Spinal cord (tissue), 10 donors: ENCODE measurements at places on chromosomes 13 and 19. TPM values are rescaled to one million over a fixed set of nuclear protein-coding genes. Genes with fewer than 3 reads are reported as not detected.
A peak's percentile ranks its signal among the peaks of the same experiment; 100 is the strongest.

EFNB2 gene
- polyA plus RNA-seq = 52.3 TPM

DNA sequence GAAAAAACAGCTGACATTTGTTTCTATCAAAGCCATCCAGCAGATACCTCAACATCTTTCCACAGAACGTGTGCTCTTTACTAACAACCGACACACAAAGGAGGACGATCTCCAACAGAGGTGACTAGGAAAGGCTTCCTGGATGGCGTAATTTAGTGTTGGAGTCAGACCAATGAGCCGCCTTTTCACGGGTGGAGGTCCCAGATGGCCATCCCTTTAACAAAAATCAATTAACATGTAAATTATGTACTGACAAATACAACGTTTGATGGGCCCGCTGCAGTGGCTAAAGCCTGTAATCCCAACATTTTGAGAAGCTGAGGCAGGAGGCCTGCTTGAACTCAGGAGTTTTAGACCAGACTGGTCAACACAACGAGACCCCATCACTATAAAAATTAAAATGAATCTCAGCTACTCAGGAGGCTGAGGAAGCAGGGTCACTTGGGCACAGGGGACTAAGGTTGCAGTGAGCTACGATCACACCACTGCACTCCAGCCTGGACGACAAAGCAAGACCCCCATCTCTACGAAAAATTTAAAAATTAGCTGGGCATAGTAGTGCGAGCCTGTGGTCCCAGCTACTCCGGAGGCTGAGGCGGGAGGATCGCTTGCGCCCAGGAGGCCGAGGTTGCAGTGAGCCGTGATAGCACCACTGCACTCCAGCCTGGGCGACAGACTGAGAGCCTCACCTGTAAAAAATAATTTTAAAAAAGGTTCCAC lies 1.2 kb upstream of the DPY19L3 start:
- DNase-seq = peak; percentile 69

GRCh38 chr13:59360916-59361315 lies 802.8 kb downstream of the DIAPH3 start:
- no peak for DNase-seq

DNA sequence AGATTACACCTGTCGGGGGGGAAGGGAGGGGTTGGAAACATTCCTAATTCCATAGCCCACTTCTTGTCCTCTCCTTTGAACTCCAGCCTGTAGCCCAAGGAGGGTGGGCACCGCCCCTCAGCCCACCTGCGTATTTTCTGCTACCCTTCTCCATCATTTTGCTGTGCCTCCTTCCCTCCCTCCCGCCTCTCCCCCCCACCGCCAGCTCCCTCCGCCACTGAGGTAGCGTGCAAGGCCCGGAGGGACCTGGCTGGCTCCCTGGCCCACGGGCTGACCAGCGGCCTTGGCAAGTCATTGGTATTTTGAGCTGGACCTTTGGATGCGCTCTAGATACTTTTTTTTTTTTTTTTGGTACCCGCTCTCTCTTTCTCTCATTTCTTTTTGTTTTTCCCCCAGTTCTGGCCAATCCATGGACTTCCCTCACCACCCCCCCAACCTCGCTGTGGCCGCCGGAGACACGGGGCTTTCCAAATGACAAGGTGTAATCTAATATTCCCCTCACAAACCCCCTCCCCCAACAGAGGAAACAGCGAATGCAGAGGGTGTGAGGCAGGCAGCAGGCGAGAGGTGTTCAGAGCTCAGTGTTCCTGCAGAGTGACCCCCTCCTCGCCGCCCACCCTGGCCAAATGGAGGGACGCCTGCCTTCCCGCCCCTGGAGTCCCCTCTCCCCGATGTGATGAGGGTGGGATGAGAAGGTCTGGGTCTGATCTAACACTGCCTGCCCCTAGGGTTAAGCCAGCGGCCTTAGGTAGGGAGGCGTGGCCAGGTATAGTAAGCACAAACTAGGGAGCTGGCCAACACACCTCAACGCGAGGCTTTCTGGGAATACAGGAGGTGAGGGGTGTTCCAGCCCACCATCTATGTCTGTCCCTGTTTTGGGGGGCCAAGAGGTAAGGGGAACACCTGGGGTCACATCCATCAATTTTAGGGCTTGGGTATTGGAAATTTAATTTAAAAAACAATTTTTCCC lies 89.2 kb downstream of the PTPRS start:
- DNase-seq = no peak

DNA sequence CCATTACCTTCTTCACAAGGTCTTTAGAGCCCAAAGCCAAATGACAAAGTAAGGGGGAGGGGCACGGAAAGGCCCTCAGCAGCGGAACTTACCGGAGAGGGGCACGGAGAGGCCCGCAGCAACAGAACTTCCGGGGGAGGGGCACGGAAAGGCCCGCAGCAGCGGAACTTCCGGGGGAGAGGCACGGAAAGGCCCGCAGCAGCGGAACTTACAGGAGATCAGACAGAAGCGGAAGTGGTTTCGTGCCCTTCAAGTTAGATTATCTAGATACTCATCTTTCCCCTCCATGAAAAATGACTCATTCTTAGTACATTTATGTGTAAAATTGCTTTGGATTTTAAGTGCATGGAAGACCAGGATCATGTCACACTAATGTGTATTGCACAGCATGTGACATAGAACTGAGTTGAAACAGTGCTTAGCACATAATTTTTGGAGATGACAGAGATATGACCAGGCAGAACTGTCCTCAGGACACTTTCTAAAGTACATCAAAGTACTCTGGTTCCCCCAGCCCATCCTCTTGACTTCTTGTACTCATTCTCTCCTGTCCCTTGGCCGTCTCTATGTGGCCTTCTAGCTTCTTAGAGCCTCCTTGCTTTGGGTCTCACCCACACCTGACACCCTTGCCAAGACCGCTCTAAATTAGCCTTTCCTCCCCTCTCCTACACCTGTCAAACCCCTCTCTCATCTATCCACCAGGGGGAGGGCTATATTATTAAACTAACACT lies 25.7 kb upstream of the TPTE2 start:
- DNase-seq = no peak

ZNF628 gene
- polyA plus RNA-seq = 6.6 TPM

DNA sequence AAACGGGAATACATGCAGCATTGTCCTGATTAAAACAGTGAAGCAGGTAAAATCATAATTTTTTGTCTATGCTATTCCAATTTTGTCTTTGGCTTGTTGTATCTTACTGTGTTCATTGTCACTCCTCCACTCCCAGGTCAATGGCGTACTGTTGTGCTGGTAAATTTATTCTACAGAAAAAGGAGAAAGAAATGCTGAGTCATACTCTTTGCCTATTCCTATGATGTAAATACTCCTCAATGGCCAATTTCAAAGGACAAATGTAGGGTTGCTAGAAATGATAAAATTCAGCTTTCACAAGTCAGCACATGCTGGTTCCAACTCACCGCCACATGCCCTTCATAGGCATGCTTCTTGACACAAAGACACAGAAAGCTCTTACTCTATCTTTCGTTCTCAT lies 694.4 kb upstream of the PCDH20 start:
- no peak for DNase-seq

LILRA1 gene
- 0.72 TPM for polyA plus RNA-seq

GRCh38 chr13:39527961-39528660 lies 74.9 kb downstream of the LHFPL6 start:
- no peak for DNase-seq

- DNase-seq = no peak
Measured at GRCh38 chr13:96862093-96862492, 132.2 kb downstream of the OXGR1 start.

DNA sequence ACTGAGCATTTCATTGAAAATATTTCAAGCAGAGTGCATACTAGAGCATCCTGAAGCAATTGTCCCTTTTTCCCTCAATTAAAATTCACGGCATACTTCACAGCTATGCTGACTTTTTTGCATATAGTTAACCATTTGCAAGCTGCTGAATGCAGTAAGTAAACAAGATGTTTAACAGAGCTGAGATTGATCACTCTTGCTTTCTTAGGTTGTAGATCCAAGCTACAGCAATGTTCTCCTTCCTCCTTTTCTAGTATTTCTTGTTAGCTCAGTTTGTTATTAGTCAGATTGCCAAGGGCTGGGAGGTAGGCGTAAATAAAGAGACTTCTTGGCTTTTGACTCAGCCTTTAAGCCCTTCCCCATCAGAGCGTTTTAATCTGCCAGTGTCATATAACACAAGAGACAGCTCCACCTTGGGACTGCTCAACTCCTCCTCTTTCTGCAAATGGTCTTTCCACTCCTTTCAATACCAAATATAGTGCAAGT lies at the start of gene SLITRK6:
Gene SLITRK6, minus strand, starts transcription at position 323 of the 486 bp plus-strand sequence. CDS start 2,911 bp downstream, outside the sequence.
- DNase-seq = peak; percentile 6

GRCh38 chr13:69264362-69265334 lies 843.0 kb upstream of the ATXN8OS start:
- DNase-seq = no peak

GRK1 gene
- polyA plus RNA-seq = 0.36 TPM

GRCh38 chr19:1387684-1388636 lies 4.3 kb downstream of the NDUFS7 start:
- no peak for DNase-seq

GRCh38 chr13:76687467-76687866 lies 198.7 kb downstream of the KCTD12 start:
- DNase-seq = no peak

DNA sequence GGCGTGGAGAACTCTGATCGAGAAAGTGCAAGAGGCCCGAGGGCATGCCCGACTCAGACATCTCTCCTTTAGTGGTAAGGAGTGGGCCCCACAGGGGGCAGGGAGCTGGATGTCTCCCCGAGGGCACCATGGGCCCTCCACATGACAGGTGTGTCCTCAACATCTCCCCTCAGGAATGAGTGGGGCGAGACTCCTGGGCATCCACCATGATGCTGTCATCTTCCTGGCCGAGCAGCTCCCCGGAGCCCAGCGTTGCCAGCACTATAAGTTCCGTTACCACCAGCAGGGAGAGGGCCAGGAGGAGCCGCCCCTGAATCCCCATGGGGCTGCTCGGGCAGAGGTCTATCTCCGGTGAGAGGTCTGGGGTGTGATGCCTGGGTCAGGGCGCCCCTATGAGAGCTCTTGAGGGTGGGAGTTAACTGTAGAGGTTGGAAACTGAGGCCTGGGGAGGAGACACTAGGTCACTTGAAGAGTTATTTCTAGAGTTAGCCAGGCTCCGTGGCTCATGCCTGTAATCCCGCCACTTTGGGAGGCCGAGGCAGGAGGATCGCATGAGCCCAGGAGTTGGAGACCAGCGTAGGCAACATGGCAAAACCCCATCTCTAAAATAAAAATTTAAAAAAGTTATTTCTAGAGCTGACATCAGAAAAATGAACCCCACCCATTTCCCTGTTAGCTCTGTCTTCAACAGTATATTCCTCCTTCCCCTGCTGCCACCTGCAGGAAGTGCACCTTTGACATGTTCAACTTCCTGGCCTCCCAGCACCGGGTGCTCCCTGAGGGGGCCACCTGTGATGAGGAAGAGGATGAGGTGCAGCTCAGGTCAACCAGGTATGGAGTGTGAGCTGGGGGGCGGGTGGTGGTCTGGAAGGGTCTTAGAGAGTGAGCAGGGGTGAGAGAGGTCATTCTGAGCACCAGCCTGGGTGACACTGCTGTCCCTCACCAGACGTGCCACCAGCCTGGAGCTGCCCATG lies 5.1 kb downstream of the IGFLR1 start:
- no peak for DNase-seq

GRCh38 chr19:18905058-18905456 lies 9.1 kb upstream of the CERS1 start:
- no peak for DNase-seq

GRCh38 chr13:48123812-48124211 lies 28.9 kb upstream of the MED4 start:
- no peak for DNase-seq

GJB2 gene
- 99.1 TPM for polyA plus RNA-seq

DNA sequence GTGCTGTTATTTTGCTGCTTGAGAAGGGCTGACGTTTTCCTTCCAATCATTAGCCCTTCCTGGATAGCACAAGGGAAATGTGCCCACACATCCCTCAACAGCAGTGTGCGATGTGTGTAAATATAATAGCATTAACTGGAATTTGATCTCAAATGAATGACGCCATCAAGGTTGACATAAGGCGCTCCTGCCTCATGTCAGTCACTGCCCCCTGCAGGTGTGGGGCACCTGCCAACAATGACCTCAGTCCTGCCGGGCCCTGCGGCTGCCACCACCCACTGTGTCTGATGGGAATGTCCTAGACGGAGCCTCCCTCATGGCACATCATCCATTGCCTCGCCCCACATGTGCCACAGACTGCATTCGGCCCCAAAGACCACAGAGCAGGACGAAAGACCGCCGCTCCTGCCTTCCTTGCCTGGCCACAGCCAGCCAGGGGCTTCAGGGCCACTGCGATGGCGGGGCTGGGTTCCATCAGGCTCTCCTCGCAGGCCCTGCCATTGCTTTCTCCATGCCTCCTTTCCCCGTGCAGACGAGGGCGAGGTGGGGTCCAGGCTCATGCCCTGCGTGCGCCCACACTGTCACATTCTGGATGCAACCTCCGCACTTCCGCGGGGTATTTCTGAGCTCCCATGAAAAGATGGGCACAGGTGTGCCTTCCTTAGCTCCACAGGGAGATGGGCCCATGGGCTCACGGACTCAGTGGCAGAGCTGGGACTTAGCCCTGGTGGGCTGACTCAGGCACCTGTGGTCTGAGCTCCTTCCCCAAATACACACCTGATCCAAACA lies 146.7 kb downstream of the SOX1 start:
- DNase-seq = no peak

ADGRE1 gene
- 0.11 TPM for polyA plus RNA-seq

FUT2 gene
- 2.1 TPM for polyA plus RNA-seq

SIGLEC7 gene
- polyA plus RNA-seq = 0.60 TPM

GRCh38 chr19:1343041-1343440 lies 40.7 kb upstream of the NDUFS7 start:
- no peak for DNase-seq

RYR1 gene
- polyA plus RNA-seq = 14.1 TPM

DNA sequence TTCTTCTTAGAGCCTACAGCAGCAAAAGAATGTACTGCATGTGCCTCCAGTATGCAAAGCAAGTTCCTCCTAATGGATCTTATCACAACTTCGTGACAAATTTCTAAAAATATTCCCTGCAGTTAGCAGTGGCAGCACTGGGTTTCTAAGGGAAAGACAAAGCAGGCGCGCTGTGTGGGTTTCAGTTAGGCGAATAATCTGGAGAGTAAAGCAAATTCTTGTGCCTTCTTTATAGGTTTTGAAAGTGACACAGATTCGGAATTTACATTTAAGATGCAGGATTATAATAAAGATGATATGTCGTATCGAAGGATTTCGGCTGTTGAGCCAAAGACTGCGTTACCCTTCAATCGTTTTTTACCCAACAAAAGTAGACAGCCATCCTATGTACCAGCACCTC lies 167.9 kb downstream of the LMO7 start:
- DNase-seq = no peak

- no peak for DNase-seq
Measured at GRCh38 chr19:7623725-7624603, 5.4 kb downstream of the XAB2 start.

DNA sequence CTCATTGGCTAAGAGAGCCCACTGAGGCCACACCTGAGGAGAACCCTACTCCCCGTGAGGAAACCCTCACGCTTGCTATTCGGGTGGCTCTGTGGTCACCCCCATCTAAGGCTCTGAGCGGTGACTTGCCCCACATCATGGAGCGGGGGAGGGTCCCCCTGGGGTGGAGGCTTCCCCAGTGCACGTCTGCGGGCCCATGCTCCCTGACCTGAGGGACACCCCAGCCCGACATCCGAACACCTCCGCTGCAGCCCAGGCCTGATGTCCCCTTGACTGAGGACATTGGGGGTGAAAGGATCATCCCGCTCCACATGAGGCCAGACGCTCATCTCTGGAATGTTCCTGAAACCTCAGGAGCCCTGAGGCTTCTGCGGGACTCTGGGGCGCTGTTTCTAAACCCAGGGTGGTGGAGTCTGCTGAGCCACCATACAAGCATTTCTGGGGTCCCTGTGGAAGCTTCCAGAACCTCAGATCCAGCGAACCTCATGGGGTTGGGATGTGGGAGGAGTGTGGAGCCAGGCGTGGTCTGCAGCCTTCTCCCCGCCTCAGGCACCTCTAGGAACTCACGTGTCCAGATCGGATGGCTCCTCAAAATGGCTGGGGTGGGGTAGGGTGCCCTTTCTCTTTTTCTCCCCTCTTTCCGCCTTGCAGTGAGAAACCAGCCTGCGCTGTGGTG lies 19.9 kb downstream of the TMED1 start:
- no peak for DNase-seq
